BJ (cell line): ENCODE measurements at places on chromosomes 1 and 21.

GRCh38 chr1:77925956-77926355, 37.5 kb downstream of the NEXN start:
- no peak for DNase-seq

DNA sequence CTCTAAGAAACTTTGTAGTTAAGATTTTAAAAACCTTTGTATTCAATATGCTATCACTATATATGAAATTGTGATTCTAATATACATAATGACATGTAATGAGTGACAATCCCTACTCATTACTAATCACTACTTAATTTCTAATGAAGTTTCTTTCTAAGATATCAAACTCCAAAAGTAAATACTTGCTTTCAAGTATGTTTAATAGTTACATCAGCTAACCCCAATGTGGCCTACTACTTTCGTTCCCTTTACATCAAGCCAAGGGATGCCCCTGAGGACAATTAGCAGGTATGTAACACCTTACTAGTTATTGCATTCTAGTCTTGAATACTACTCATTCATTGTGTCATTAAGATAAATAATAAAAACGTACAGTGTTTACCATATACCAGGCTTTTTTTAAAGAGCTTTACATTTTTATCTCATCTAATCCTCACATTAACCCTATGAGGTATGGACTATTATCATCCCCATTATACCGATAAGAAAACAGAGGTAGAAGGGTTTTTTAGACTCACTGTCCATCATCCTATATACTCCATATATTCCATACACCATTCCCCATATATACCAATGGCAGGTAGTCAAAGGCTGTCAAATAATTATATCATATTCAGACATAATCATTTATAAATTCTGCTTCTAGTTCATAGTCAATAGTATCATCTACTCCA, 4.2 kb downstream of the PPP1R15B start:
- no peak for DNase-seq

DNA sequence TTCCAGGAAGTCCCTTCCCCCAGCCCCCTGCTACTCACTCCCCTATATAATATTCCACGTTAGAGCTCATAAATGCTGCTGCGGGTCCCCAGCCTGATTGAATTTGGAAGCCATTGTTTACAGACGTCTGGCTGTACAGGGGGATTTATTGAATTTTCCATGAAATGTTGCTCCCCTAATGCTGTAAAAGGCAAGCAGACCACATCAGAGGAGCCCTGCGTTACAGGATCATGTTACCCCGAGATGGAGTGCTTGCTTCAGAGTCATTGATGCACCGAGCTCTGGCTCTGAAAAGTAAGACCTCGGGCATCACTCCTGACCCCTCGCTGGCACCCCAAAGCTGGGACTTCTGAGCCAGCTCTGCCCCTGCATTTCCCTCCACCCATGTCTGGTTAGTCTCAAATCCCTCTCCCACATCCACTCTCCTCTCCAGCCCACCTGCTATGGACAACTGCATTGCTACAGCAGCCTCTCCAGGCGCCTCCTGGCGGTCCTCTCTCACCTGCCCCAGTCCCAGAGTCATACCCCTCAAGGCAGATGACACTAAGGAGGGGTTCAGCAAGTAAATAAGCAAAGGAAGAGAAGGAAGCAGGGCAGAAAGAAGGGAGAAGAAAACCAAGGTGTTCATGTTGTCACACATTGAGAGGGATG, 127.8 kb downstream of the TMEM53 start:
- DNase-seq = no peak

DNA sequence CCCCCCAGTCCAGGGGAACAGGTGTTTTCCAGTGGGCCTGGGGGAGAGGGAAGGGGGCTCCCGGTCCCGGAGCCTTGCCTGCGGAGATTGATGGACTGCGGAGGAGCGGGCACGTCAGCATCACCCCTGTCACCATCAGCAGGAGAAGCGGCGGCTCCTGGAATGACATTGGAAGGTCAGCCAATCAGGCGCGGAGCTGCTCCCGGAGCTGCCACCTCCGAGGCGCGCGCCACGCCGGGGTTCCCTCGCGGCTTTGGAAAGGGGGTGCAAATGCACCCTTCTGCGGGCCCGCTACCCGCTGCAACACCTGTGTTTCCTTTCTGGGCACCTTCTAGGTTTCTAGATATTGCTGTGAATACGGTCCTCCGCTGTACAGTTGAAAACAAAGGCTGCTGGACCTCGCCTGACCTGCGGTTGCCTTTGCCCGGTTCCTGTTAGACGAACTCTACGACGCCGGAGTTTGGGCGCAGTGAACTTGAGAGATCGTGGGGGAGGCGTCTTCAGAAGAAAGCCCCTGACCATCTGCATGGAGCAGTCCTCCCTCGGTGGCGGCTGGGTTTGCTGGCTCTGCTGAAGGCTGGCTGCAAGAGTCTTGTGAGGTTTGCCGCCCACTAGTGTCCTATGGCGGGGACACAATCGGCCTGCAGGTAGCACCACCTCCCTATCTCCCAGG, 5.3 kb downstream of the DSCAM start:
- no peak for DNase-seq

DNA sequence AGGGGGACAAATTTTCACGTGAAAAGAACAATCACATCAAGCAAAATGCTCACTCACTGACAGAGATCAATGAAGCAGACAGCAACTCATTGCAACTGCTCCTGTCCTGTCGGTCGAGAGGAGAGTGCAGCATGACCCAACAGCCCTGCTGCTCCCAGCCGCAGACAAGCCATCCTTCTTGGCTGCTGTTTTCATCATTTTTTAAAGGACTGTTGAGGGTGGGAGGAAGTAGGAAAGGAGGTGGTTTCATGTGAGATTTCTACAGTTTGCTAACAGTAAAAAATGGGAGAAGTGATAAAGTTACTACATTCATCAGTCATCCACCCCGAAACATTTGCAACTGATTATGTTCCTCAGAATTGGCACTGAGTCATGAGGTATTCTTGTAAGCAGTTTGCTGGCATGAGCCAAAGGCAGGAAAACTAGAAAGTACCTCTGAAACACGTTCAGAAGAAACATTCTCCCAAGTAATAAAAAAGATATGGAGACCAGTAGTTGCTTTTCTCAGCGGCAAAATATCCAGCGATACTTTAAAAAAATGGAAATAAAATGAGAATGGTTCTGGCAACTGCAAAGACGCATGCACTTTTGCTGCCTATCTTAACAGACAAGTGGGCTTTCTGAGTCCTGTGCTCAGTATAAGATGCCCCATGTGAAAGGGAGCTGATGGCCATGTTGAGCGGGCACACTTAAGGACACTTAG, 72.0 kb upstream of the CLDN14 start:
- peak; percentile 92 for DNase-seq

DNA sequence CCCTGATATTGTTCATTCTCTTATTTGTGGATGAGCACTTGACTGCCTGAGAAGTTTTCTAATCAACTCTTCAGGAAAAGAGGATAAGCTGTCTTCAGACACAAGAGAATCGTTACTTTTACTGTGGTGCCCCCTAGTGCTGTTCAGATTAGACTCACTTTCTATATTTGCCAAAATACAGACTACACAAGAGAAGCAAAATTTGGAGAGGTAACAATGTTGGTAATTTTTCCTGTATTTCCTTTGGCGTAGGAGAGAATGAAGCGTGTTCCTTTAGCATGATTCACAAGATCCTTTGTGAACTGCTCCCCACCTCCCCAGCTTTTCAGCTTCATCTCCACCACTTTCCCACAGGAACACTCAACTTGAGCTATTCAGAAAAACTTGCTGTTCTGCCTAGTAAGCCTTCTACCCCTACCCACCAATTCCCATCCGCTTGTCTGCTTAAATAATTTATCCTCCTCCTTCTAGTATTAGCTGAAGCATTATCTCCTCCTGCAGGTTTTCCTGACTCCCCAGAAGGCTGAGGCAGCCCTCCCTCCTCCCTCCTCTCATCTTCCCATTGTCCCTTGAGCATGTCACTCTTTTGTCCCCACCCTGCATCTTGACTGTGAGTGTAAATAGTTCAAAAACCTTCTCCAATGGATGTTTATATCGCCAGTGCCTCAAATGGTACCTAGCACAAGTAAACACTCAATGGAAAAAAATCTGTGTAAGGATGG, 4.5 kb downstream of the TNFSF4 start:
- DNase-seq = peak; percentile 77

- DNase-seq = no peak
Measured at GRCh38 chr1:53306168-53306567, 21.7 kb downstream of the LRP8 start.

DNA sequence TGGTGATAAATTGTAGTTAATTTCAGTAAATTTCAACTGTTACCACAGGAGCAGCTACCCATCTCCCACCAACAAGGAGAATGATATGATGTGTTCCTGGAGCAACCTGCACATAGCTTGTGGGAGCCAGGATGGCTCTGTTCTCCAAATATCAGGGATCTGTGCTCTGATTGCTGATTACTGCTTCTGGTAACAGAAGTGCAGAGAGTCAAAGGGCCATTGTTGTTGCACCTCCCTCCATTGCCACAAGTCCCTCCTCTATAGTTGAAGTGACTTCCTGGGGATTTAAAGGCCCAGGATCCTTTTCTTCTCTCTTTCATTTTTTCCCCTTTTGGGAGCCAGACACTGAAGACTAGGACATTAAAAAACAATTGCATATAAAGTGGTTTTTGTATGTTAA, 51.6 kb upstream of the HPDL start:
- DNase-seq = no peak

GRCh38 chr1:234400773-234401172, 27.5 kb downstream of the COA6 start:
- DNase-seq = no peak

DNA sequence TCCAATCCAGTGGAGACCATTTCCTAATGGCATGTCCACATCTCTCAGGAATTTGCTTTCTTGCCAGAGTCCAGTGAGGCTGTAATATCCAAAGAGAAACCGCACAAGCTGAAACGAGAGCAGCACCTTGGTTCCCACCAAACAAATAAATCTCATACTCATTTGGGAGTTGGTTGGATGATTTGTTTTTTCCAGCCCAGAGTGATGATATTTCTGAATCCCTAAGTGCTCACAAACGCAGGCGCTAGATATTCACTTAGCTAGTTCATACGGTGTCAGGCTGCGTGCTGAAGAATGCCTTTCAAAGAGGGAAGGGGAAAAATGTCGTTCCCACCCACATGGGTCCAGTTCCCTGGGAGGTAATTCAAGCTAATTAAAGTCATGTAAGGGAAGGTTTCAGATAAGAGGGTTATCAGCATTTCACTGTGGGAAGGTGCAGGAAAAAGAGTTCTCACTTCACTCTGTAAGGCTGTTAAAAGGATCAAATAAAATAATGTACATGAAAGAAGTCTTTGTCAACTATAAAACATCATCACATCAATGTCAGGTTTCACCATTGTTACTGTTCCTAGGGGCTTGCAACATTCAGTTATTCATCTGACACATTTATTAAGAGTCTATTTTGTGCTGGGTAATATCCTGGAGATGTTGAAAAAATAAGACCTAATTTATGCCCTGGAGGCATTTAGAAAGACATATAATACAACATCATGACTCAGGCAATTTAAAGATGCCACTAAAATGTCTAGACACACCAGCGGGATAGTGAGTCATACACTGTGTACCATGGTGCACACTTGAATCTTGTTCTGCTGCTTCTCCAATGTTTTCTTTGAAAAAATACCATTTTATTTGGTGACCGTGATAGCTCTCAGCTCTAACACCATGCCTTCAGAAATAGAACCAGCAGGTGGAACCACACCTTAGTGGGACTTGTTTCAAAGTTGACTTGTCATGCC, 19.3 kb downstream of the DPT start:
- peak; percentile 87 for DNase-seq

DNA sequence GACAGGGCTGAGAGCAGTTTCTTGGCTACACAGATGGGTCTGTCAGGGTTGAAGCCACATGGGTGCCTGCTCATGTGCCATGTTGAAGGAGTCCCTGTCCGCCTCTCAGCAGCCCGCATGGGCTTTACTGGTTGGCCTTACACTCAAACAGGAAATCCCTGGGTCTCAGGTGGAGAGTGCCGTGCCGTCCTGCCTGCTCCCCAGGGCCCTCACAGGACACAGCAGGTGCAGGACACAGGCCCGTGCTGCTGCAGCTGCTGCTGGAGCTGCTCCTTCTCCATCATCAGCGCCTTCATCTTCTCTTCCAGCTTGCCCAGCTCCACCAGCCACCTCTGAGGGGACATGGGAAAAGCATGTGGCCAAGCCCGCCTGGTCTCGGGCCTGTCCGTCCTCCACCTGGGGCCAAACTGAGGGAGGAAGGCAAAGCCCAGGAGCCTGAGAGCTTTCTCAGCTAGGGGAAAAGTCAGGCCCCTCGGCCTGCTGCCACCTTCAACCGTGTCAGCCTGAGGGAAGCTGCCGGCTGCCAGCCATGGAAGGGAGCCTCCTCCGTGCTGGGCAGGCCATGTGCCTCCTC, 5.5 kb downstream of the SLFNL1 start:
- DNase-seq = no peak

- DNase-seq = no peak
Measured at GRCh38 chr1:229495782-229496181, 12.4 kb downstream of the NUP133 start.

DNA sequence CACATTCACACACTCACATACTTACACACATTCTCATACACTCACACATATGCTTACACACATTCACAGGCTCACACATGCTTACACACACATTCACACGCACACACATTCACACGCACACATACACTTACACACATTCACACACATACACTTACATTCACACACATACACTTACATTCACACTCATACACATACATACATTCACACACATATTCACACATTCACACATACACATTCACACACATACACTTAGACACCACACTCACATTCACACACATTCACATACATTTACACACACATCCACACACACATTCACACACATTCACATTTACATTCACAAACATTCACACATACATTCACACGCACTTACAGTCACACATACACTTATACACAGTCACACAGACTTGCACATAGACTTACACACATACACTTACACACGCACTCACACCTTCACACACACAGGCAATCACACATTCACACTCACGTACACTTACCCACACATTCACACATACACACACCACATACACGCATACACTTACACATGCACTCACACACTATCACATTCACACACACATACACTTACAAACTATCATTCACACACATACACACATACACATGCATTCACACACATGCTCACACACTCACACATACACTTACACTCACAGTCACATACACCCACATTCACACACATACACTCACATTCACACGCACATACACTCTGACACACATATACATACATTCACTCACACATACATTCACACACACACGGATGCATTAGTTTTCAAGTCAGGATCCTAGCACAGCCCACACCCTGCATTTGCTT, 16.8 kb downstream of the PDE9A start:
- no peak for DNase-seq

- DNase-seq = no peak
Measured at GRCh38 chr1:115679141-115679611, 37.4 kb downstream of the VANGL1 start.

- no peak for DNase-seq
Measured at GRCh38 chr1:28021064-28021463, 61.3 kb downstream of the XKR8 start.

- DNase-seq = no peak
Measured at GRCh38 chr1:198254948-198255347, 98.2 kb downstream of the NEK7 start.

- DNase-seq = no peak
Measured at GRCh38 chr1:114105421-114105979, 48.2 kb downstream of the SYT6 start.
